RCC 7860 (cell line): ENCODE measurements at places on chromosomes 13 and 19.

DNA sequence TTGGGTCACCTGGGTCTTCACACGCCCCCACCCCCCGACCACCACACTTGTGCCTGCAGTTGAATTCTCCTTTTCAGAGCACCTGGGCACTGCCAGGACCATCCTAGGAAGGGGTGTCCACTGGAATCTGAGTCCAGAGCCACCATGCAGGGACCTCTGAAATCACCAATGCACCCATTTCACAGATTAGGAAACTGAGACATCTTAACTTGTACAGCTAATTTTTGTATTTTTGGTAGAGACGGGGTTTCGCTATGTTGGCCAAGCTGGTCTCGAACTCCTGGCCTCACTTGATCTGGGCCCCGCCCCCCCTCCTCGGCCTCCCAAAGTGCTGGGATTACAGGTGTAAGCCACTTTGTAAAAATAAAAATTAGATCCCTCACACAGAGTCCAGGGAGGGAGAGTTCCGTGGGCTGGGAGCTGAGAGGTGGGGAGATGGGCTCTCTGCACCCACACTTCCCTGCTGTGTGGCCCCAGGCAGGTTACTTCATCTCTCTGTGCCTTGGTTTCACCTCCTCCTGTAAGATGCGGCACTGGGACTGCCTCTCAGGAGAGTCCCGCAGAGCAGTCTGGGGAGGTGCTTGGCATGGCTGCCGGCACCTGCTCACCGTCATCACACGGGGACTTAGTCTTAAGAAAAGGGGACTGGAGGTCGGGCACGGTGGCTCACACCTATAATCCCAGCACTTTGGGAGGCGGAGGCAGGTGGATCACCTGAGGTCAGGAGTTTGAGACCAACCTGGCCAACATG is 45.9 kb upstream of the C19orf12 start:
- DNase-seq = no peak

DNA sequence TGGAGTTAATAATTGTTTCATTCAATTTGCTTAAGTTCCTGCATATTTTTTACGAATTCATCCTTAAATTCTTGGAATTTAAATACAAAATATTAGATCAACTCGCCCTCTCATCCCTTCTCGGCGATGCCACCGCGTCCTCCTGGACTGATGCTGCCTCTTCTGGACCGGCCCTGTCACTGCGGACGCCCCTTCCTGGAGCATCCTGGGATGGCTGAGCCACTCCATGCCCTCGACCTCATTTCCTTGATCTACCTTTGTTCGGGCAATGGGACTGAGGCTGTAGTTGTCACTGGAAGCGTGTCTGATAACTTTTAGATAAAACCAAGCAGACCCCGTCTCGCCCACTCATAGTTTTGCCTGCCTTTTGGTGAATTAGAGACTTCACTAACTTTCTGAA is 283.7 kb downstream of the TEX29 start:
- DNase-seq = no peak

GRCh38 chr13:97212601-97213040 is 9.5 kb upstream of the MBNL2 start:
- peak; percentile 17 for DNase-seq

DNA sequence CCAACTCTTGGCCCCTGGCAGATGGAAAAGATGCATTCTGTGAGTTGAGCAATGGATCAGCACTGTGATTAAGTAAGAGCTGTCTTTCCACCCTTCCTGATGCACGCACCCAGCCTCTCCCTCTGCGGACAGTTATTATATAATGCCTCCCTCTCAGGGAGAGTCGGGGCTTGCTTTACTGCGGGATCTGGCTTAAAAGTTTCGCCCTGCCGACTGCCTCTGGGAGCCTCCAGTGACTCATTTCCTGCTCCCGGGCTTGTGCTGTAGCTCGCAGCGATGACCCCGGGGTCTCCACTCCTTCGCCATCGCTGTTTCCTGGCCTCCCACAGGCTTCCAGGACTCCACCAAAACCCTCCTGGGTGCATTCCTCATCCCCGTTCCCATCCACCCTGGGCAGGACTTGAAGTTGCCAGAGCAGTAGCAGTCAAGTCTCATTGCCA is 107.4 kb upstream of the SLC7A1 start:
- DNase-seq = peak; percentile 57

- DNase-seq = no peak
Observed at GRCh38 chr13:112248862-112249592, 127.1 kb upstream of the SPACA7 start.

- DNase-seq = no peak
Observed at GRCh38 chr19:42284591-42285341, 15.7 kb downstream of the CIC start.

DNA sequence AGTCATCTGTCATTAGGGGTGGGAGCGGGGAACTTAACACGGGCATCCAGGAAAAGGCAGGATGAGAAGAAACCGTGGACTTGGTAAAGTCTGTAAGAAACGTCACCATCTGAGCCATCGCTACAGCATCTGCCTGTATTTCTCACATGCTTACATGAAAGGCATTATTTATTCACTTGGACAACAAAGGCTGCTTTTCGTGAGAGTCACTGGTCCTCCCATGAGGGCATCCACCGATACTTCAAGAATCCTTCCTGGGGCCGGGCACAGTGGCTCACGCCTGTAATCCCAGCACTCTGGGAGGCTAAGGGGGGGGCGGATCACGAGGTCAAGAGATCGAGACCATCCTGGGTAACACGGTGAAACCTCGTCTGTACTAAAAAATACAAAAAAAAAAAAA is 16.1 kb downstream of the ZNF446 start:
- DNase-seq = no peak

- no peak for DNase-seq
Observed at GRCh38 chr19:43687660-43687997, 17.7 kb upstream of the PLAUR start.

DNA sequence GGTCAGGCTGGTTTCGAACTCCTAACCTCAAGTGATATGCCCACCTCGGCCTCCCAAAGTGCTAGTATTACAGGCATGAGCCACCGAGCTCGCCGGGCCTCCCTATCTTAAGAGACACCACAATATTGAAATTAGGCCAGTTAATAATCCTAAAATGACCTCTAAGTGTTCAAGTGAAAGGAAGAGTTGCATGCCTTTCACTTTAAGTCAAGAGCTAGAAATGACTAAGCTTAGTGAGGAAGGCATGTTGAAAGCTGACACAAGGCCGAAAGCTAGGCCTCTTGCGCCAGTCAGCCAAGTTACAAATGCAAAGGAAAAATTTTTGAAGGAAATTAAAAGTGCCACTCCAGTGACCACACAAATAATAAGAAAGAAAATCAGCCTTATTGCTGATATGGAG is 144.5 kb upstream of the FNDC3A start:
- DNase-seq = no peak

DNA sequence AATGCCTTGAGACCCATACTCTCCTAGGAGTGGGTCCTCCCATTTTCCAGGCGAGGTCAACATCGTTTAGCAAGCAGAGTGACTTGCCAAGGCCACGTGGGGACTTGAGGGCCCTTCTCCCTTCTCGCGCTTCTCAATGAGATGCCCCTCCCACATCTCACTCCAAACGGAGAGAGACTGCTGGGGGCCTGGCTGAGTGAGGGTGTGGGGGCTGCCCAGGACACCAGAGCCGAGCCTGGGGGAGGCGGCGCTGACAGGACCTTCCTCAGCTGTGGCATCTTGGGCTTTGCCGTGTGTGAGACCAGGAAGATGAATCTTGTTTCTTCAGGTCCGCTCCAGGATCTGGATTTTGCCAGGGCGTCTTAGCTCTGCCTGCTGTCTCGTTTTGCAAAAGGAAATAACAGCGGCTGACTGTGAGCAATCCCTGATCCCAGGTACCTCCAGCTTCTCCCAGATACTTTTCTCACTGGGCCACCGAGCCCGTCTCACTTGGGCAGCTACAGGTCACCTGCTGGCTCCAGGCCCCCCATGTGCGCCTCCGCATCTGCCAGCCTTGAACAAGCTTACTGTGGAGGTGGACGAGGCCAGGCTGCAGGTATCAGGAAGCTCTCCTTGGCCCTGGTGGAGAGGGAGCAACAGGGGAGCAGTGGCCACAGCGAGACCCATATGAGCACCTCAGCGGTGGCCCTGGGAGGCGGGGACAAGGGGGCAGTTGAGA is 6.0 kb downstream of the COX6B2 start:
- no peak for DNase-seq

DNA sequence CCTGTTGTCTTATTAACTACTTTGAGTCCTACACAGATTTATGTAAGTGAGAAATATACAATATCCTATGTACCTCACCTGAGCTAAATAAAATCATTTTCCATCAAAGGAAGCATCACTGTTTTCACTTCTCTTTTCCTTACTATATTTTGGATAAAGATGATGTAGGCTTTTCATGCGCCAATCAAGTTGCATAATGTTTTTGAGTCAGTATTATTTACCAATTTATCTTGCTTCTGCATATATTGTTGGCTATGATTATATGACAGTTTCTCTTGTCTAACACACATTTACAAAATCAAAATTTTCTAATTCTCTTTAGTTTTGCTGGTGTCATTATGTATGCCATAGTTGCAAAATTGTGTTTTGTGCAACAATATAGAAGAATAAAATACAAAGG is 67.9 kb upstream of the FRY start:
- DNase-seq = no peak

- DNase-seq = no peak
Observed at GRCh38 chr13:57813651-57814050, 182.1 kb downstream of the PCDH17 start.
